NCI-H524 (cell line): ENCODE measurements at places on chromosomes 7 and 10.
A peak's percentile ranks its signal among the peaks of the same experiment; 100 is the strongest.

GRCh38 chr10:64648915-64649314 is 1127.7 kb downstream of the REEP3 start:
- peak; percentile 26 for DNase-seq

DNA sequence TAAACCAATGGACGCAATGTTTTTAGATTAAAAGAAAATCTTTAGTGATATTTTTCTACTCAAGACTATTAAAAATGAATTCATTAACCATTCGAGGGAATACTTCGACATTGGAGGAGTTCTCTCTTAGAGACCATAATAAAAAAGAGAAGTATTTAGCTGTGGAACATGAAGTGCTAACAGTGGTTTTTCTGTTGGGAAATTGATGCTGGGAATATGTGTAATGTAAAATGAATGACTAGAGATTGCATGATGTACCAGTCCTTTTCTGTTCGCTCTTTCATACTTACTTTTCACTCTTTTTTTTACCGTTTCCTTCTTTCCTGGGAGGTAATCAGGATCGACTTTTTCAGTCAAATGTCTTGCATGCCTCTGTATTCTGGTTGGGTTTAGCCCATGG is 41.3 kb downstream of the ST7 start:
- no peak for DNase-seq

DNA sequence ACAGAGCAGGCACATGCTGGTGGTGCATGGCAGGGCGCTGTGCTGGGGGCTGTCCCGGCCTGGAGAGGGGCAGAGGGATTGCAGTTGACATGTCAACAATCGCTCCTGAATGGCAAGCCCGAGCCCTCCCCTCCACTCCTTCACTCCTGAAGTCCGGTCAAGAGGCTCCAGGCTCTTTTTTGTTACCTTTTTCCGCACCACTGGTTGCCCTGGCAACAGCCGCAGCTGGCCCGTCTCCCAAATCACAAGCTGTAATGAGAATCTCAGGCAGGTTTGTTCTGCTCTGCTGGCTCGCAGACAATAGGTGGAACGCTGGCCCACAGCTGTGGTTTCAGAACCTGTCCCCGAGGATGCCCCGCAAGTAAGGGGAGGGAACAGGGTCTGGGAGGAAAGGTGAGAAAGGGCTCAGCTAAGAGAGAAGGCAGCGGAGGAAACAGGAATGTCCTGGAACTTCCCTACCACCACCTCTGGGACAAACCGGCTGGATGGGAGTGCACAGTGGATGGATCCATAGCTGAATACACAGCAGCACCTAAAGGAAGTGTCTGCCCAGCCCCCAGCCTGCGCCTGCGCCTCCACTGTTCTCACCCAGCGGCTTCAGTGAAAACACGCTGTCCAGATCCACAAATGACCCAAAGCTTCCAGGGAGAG is 58.9 kb downstream of the CALML3 start:
- DNase-seq, result peak; percentile 53

DNA sequence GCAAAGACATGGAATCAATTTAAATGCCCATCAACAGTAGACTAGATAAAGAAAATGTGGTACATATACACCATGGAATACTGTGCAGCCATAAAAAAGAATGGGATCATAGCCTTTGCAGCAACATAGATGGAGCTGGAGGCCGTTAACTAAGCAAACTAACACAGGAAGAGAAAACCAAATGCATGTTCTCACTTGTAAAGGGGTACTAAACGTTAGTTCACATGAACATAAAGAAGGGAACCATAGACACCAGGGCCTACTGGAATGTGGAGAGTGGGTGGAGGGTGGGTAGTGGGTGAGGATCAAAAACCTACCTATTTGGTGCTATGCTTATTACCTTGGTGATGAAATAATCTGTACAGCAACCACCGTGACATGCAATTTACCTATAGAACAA is 78.4 kb upstream of the GSDME start:
- DNase-seq, result no peak

- no peak for DNase-seq
Observed at GRCh38 chr7:129574487-129574886, 37.0 kb upstream of the NRF1 start.

DNA sequence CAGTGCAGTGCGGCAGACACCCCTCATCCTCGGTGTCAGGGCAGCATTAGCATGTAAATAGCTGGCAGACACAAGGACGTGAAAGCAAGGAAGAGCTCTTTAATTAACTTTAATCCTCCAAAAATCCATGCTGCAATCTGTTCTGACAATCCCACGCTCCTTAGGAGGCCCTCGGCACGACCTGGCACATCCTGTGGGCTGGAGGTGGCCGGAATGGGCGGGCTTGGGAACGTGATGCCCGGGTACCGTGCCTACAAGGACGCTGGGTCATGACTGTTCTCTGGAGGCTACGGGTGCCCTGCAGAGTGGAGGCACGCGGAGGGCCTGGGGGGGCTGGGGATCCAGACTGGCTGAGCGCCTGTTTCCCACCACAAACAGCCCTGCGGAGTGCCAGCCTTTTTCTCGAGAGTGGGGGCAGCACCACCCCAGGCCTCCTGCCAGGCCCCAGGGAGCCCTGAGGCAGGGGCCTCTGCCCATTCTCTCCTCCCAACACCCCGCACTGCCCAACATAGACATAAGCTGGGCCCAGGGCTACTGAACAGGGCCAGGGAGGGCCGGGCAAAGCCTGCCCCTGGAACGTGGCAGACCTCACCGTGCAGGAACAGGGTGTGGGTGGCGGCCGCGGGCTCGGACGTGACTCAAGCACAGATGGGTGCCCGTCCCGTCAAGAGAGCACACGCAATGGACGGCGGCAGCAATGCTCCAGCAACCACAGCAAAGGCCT is 189.3 kb downstream of the MAD1L1 start:
- DNase-seq, result peak; percentile 80

DNA sequence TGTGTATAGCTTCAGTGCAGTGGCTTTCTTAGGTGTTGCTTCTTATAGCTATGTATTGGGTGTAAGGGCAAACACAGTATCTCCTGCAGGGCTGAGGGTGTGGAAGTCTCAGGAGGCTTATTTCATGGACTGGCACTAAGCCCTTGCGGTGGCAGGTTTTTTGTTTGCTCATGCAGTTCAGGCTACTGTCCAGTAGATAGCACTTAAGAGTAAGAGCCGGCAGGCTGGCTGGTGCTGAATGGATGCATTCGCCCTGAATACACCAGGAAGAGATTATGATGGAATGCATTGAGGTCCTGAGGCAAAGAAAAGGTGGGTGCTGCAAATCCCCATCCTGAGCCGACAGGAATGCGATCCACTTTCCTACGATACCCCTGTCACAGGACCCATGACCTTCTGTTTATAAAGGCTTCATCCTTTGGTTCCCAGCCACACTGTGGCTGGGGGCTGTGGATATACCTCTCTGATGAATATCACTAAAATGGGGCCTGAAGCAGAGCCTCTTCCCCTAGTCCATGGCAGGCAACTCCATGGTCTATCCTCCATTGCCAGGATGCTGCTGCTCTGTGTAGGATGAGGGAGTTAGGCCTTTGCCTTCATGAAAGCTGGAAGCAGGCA is 44.9 kb downstream of the ANXA8 start:
- peak; percentile 14 for DNase-seq

DNA sequence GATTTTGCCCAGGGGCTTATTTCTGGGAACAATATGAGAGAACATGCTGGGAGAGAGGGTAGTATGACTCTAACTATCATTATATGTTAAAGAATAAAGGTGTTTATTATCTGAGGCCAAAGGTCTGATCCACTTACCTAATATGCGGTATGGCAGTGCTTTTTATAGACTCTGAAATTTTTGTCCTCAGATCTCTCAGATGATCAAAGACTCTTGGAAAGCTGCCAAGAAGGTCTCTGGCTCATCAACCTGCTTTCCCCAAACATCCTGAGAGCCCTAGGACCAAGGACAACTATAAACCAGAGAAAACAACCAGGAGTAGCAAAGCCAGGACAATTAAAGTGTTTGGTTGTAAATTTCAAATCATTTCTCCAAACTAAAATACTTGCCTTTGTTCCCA is 255.7 kb upstream of the LRRN3 start:
- peak; percentile 7 for DNase-seq

GRCh38 chr10:33410096-33410859 is 75.8 kb upstream of the NRP1 start:
- DNase-seq, result no peak

DNA sequence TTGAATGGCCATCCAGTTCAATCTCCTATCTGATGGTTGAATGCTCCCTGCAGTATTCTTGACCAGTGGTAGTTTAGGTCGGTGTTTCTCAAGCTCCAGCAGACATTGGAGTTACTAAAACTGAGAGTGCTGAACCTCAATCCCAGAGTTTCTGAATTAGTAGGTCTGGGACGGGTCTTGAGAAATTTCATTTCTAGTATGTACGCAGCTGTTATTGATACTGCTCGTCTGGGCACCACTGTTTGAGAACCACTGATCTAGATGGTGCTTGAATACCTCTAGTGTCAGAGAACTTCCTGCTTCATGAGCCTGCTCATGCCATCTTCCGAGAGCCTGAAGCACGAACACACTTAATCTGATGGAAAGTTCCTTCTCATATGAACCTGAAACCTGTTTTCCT is 99.4 kb upstream of the CREB5 start:
- no peak for DNase-seq

GRCh38 chr7:78530351-78530750 is 731.8 kb downstream of the PHTF2 start:
- DNase-seq, result peak; percentile 82

GRCh38 chr7:34361663-34362250 is 296.3 kb upstream of the NPSR1 start:
- no peak for DNase-seq

GRCh38 chr7:70153933-70154332 is 555.7 kb downstream of the AUTS2 start:
- DNase-seq, result no peak

DNA sequence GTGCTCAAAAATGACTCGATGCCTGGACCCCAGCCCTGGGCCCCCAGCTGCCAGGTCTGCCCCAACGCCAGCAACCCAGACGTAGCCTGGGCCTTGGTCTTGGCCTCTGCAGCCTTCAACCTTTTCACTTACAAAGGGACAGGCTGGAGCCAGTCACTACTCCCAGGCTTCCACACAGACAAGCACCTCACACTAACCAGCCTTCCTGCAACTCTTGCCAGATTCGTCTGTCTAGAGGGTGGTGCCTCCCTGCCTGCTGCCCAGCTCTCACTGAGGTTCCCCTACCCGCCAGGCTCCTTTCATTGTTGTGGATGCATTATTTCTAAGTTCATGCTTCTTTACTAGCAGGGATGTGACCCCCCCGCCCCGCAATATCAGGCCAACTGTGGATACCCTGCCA is 56.3 kb downstream of the NUDCD3 start:
- no peak for DNase-seq

DNA sequence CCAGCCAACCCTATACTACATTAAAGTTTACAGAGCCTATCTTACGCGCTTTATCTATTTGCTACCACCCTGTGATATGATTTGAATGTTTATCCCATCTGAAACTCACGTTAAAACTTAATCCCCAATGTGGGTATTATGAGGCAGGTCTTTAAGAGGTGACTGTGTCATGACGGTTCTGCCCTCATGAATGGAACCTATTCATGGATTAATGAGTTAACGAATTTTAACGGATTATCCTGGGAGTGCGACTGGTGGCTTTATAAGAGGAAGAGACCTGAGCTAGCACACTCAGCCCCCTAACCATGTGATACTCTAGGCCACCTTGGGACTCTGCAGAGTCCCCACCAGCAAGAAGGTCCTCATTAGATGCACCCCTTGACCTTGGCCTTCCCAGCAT is 37.8 kb downstream of the SRPK2 start:
- DNase-seq, result no peak

DNA sequence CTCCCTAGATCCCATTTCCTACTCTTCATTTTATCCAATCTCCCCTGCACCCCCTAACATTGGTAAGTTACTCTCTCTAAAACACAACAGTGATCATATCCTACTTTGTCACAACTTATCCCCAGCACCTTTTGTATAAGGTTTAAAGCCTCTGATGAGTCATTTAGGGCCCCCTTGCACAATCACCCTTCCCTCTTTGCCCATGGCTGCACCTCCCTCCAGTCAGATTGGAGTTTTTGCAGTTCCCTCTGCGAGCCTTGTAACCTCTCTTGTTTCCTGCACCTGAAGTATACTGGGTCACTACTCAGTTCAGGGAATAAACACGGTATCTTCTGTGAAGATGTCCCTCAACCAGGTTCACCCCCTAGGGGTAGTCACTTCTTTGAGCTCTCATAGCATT is 55.9 kb upstream of the ADRB1 start:
- no peak for DNase-seq

DNA sequence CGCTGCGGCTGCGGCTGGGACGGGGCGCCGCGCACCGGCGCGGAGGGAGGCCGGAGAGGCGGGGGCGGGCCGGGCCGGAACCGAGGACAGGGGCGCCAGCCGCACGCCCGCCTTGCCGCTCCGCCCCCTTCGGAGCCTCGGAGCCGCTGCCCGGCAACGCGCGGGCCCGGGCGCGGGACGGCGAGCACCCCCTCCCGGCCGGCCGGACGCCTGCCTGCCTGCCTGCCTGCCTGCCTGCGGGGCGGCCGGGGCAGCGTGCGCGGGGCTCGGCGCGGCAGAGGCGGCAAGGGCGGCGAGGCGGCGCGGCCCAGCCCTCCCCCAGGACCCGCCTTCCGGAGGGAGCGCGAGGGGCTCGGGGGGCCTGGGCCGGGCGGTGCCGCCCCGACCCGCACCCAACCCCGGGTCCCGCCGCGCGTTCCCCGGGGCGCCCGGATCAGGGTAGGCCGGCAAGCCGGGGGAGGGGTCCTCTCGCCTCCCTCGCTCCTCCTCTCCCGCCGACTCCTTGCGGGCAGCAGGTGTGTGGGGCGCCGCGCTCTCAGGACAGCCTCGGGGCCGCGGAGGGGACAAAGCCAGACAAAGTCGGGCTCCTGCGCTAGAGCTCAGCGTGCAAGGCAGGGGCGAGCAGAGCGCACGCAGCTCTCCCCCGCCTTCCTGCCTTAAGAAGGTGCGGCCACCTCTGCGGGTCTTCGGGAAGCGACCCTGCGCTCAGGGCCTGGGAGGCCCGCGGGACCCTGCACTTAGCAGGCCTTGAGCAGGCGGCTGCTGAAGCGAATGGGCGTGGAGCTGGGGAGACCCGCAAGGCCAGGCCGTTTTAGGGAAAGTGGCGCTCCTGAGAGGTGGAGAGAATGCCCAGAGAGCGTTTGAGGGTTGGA is at the start of gene KIAA1549:
Gene KIAA1549, minus strand, starts transcription at position 58 of the 872 bp plus-strand sequence. CDS start 120 bp downstream, outside the sequence.
- peak; percentile 23 for DNase-seq

DNA sequence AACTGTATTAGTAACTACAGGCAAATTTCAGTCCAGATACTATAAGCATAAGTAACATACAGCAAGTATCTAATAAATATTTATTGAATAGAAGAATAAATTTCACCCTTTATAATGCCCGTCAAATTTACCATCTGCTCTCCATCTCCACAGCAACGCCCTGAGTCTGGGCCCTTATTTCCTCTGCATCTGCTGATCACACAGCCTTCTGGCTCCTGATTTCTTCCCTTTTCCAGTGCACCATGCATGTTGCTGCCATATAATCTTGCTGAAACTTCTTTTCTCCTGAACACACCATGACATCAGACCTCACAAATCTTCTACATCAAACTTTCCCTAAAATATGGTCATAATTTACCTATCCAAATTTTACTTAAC is 15.4 kb downstream of the HYCC1 start:
- DNase-seq, result peak; percentile 52
